ENCODE measurements at places on chromosomes 4 and X.

GRCh38 chrX:30939928-30940327, 50.9 kb upstream of the TAB3 start:
- DNase-seq, result no peak

DNA sequence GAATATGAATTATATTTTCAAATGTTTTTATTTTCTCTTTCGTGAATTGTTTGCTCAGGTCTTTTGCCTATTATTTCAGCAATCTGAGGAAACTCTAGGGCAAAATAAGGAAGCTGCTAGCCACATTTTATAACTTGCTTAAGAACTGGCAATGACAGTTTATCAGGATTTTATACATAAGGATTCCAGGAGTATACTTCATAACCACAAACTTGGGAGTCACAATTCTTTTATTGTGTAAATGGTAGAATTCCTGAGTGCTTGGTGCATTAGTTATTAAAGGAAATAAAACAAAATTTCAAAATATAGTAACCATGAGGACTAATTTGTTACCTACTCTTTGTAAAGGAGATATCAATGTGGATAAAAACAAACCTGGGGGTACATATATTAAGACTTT, 54.4 kb downstream of the PALLD start:
- no peak for DNase-seq

- DNase-seq, result no peak
These were observed 2.4 kb upstream of the FAM50A start for GRCh38 chrX:154441564-154441963.

DNA sequence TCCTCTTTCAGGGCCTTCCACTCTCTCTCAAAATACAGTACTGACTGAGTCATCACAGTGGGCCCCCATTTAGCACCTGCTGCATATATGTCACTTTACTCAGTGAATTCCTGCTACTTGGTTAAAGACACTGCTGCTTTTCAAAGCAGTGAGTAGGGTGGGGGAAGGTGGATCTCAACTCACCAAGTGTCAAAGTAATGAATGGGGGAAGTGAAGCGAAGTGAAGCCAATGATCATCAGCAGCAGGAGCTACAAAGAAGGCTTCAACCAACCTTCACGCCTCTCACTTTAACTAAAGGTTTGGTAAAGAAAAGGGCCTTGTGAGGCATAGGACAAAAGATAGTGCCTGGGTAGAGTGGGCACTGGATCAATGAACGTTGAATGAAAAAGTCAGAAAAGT, 424.1 kb downstream of the SMARCA1 start:
- DNase-seq, result no peak

GRCh38 chr4:40789031-40789430, 39.3 kb downstream of the NSUN7 start:
- no peak for DNase-seq

DNA sequence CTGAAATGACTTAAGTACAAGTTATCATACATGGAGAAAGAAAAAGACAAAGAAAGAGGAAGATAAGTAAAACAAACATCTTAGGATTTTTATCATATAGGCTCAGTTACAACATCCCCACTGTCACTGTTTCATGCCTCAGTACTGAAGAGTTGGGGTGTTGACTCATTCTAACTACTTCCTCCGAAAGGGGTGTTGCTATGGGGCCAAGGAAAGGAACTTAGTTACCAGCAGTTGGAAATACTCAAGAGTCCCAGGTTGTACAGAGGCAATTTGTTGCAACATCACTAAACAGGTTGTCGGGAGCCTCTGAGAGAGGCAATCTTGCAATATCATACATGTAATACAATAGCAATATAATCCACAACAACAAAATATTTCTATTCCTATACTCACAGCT, 1264.7 kb downstream of the PCDH7 start:
- no peak for DNase-seq

DNA sequence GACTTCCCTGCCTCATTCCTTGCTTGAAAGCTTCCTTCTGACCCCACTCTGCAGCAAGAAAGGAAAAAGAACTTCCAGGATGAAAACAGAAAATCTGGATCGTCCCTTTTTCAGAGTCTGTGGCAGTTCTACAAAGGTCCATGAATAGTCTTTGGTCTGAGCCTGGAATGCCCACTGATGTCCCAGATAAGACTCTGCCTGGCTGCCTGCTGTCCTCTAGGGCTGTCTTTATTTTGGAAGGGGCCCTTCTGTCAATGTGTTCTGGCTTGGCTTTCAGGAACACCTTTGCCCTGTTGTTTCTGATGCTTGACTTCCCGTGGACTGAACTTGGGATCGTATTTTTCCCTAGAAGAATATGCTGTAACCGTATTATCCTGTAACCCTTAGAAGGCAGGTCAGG, 114.7 kb upstream of the LNX1 start:
- DNase-seq, result no peak

DNA sequence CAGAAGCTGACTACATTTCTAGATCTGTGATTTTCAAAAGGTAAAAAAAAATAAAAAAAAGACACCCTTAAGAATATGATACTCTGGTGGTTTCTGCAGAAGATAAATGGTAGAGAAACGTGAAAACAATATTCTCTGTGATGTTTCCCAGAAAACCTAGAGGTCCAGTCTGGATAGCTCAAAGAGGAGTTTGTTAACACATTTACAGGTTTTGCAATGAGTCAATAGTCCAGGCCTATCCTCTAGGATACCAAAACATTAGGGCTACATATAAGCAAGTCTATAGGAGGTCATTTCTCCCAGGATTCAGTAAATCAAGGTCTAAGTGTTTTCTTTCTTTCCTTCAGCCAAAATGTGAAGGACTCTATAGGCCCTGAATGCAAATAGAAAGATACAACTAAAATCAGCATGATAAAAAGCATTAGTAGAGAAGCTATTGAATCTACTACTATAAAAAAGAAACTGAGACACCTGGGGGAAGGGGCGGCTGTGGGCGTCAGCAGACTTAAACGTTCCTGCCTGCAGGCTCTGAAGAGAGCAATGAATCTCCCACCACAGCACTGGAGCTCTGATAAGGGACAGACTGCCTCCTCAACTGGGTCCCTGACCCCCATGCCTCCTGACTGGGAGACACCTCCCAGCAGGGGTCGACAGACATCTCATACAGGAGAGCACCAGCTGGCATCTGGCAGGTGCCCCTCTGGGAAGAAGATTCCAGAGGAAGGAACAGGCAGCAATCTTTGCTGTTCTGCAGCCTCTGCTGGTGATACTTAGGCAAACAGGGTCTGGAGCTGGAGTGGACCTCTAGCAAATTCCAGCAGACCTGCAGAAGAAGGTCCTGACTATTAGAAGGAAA, 33.7 kb upstream of the SPP1 start:
- DNase-seq, result no peak

GRCh38 chrX:81957900-81958545, 756.1 kb downstream of the SH3BGRL start:
- DNase-seq, result no peak

- DNase-seq, result no peak
These were observed 1157.9 kb upstream of the ADGRL3 start for GRCh38 chr4:60042231-60042652.

GRCh38 chrX:867502-867901, 236.9 kb downstream of the SHOX start:
- DNase-seq, result no peak

DNA sequence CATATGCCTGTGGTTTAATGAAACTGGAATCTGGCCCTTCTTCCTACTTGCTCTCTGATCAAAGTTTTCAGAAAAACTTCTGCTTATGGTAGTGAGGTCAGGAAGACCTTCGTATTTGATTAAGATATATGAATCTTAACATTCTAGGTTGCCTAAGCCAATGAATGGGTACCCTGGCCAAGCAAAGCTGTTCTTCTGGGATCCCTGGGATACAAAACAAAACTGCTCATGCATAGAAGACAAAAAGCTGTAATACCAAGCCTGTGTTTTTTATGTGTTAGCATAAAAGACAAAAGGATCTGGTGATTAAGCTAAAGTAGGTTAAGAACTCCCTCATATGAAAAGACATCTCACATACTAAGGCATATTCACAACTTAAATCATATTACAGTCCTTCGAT, 21.6 kb downstream of the ANKRD17 start:
- DNase-seq, result no peak

GRCh38 chrX:20205927-20206708, 60.6 kb downstream of the RPS6KA3 start:
- DNase-seq, result peak; percentile 62

DNA sequence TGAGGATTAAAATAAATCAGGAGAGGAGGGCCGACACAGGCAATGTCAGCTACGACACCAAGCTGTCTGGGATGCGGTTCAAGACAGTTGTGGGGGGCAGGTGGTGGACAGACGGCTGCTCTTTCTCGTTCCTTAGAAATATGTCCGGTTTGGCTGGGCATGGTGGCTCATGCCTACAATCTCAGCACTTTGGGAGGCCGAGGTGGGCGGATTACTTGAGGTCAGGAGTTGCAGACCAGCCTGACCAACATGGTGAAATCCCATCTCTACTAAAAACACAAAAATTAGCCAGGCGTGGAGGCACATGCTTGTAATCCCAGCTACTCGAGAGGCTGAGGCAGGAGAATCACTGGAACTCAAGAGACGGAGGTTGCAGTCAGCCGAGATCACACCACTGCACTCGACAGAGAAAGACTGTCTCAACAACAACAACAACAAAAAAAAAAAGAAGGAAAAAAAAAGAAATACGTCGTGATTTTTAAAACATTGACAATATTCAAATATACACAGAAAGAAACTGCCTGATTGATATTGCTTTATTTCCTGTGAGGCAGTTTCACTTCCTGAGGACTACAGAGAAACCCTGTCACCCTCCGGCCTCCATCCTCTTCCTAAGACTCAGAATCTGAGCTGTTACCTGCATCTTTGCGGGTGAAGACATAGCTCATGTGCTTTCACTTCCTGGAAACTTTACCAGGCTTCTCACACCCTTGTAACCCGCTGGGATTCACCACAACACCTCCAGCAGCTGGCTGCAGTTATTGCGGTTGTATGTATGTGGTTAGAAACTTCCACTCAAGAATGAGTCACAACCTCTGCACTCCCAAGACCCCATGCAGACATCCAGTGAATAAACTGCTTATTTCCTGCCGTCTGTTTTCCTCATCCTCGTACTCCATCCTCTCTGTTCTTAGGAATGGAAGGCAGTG, 63.8 kb upstream of the STS start:
- DNase-seq, result no peak

GRCh38 chrX:108270739-108271396, 167.4 kb downstream of the COL4A6 start:
- DNase-seq, result no peak

GRCh38 chr4:98027827-98028226, 115.4 kb downstream of the STPG2 start:
- DNase-seq, result no peak

- DNase-seq, result peak; percentile 27
These were observed 34.5 kb downstream of the SPINK2 start for GRCh38 chr4:56786955-56787354.

DNA sequence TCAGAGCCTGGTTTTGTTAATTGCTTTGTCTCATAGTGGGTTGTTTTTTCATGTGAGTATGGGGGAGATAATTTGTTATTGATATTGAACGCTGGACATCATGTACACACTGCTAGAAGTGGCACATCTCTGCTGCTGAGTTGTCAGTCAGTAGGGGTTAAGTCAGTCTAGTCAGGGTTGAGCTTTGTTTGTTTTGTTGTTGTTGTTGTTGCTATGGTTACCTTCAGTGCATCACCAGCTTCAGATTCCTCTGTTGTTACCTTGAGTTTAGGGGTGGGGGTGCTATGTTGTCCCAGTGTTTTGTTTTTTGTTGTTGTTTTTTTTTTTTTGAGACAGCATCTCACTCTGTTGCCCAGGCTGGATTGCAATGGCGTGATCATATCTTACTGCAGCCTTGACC, 9.9 kb downstream of the YIPF6 start:
- DNase-seq, result no peak

GRCh38 chr4:103721251-103721650, 1.5 kb upstream of the TACR3 start:
- DNase-seq, result no peak

GRCh38 chr4:182189103-182189878, 53.9 kb upstream of the TENM3 start:
- peak; percentile 30 for DNase-seq

- no peak for DNase-seq
These were observed 26.9 kb downstream of the ARSJ start for GRCh38 chr4:113952452-113953029.

GRCh38 chr4:15696866-15697265, 6.0 kb upstream of the BST1 start:
- DNase-seq, result no peak
